CD4-positive, alpha-beta T cell (primary cell): ENCODE measurements at places on chromosomes 3 and 15.

DNA sequence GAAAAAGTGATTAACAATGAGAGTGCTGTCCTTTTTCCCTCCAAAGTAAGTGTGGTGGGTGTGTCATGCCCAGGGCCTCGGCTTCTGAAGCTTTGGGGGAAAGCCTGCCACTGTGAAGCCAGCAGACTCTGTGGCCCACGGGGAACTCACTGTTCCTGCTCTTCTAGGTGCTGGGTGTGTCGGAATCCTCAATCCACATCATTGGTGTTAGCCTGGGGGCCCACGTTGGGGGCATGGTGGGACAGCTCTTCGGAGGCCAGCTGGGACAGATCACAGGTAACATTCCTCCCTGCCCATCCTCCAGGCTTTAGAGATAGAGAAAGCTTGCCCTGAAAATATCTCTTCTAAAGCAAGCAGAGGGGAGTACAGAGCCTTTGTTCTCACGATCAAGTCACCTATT, 11.6 kb downstream of the PLA1A start:
- DNase-seq = no peak

- DNase-seq = no peak
These were observed 133.2 kb downstream of the ARPP21 start for GRCh38 chr3:35772381-35773015.

GRCh38 chr3:179949412-179949811, 87.3 kb downstream of the PEX5L start:
- no peak for DNase-seq

DNA sequence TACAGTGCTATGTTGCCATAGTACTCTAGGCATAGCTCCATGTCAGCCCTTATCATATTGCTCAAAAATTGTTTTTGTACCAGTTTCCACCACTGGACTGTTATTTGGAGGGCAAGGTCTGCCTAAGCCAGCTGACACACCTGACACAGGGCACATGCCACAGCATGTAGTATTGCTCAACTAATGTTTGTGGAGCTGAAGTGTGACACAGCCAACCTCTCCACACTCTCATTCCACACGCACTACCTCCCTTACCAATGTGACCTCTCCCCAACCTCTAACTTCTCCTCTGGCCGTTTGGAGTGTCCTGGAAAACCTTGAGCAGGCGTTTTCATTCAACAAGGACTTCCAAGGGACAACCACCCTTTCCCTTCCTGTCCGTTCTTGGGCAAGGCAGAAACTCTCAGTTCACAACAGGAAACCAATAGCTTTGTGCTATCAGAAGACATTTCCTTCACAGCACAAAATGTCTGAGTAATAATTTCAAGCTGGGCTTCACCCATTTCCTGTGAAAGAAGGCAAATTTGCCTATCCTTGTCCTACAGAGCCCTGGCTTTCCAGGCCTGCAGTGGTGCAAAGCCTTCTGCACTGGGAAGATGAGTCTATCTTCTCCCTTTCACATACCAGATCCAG, 38.4 kb downstream of the TLNRD1 start:
- DNase-seq = no peak

DNA sequence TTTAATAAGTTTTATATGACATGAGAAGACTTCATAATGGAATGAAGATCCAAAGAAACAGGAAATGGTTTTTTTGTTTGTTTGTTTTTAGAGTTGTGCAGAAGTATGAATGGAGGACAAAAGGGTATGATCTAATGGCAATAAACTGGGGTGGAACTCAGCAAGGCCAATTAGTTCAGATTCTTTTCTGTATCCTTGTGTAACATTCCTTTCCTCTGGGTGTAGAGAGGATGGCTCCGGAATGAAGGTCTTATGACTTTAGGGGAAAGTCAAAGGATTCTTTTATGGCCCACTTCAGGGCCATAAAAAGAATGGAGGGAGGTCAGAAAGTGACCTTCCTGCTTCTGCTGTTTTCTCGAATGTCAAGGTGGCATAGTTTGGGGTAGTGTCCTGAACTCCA, 152.6 kb downstream of the DPH6 start:
- DNase-seq = no peak

- DNase-seq = no peak
These were observed 16.0 kb upstream of the EID1 start for GRCh38 chr15:48861813-48862431.

- no peak for DNase-seq
These were observed 787 bp upstream of the SLMAP start for GRCh38 chr3:57755368-57755675.

DNA sequence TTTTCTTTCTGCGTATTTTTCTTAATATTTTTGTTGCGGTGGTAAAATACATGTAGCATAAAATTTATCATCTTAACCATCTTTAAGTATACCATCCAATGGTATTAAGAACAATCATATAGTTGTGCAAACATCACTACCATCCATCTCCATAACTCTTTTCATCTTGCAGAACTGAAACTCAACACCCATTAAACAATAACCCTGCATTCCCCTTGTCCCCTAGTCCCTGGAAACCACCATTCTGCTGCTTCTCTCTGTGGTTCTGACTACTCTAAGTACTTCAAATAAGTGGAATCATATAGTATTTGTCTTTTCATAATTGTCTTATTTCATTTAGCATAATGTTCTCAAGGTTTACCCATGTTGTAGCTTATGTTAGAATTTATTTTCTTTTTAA, 67.3 kb upstream of the EOMES start:
- no peak for DNase-seq

- DNase-seq = no peak
These were observed 2.6 kb downstream of the TNIK start for GRCh38 chr3:171457607-171458061.

GRCh38 chr3:12004741-12005513, 739 bp downstream of the SYN2 start:
- no peak for DNase-seq

DNA sequence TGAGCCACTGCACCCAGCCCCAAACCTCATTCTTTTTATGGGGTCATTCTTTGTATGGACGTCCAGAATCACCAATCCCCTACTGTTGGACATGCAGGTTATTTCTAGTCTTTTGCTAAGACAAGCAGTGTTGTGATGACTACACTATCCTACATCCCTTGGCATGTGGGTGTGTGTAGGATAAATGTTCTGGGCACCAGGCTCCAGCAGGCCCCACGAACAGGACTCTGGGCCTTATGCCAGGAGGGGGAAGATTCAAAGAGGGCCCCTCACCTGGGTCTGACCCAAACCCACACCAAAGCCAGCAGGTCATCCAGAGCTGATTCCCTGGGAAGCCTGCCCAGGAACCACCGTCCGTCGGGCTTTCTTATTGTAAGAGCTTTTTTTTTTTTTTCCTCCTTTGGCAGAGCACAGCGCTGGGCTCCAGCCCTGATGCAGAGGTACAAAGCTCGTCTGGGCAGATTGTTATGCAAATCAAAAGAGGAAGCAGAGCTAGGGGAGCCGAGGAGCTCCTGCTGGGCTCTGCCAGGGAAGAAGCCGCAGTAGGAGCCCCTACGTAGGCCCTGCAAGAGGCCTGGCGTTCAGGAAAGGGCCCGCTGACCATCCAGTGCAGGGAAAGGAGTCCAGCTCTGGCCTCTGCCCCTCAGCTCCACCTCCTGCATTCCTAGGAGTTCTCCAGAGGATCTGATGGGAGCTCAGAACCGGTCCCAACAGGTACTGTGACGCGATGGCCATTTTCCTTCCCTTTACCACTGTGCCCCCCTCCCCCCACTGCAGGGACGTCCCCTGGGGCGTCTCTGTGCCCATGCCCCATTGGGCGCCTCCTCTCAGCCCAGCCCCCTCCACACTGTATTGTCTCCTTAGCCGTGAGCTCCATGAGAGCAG, 29.0 kb upstream of the FURIN start:
- no peak for DNase-seq

DNA sequence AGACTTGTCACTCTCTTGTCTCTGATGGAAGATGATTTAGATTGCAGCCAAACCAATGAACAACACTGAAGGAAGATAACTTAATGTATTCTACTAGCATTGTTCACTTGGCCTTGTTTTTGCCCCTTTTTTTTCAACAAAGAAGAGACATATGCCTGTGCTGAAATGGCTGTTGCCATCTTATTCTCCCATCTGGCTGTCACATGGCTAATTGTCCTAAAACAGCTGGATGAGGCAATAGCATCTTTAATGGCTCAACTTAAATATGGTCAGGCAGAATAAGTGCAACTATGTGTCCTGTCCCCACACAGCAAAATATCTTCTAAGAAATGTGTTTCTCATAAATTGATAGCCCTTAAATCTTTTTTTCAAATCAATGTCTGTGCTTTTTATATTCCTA, 576.9 kb downstream of the TUSC7 start:
- DNase-seq = no peak

- DNase-seq = no peak
These were observed 232.7 kb upstream of the ATP10A start for GRCh38 chr15:26095710-26096330.
